ENCODE measurements at places on chromosomes 2 and 18.
A peak's percentile ranks its signal among the peaks of the same experiment; 100 is the strongest.

DNA sequence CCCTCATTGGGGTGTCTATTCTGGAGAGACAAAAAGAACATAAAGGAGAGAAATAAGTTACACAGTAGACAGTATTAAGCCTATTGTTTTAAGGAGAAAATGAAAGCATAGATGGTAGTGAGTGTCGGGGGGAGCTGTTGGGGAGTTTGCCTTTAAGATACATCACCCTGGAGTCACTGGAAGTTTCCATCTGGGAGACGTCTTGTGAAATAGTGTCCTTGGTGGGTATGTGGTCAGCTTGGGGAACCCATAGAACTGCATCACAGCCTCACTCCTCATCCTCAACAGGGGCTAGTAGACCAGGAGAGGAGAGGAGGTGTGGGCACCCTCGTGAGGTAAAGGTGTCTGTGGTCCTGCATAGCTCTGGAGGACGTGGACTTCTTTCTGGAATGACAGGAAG, 60.6 kb downstream of the RNF144A start:
- no peak for DNase-seq

- DNase-seq = no peak
Observed at GRCh38 chr2:228828397-228828796, 442.7 kb downstream of the PID1 start.

GRCh38 chr2:240139011-240139441, 1.4 kb downstream of the OTOS start:
- DNase-seq = no peak

DNA sequence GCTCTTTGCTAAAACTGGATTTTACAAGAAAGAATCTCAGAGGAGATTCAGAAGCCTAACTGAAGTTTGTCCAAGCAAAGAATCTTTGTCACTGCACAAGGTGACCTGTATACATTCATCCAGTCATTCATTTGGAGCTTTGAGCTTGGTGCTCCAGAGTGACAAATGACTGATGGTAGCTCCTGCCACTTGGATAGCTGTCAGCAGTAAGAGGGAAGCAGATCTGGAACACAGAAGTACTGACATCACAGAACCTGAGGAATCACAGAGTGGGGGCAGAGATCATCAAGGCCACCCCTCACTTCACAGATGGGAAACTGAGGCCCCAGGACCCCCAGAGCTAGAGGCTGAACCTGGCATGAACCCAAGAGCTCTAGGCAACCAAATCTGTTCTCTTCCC, 28.8 kb upstream of the IGFBP2 start:
- DNase-seq = no peak

DNA sequence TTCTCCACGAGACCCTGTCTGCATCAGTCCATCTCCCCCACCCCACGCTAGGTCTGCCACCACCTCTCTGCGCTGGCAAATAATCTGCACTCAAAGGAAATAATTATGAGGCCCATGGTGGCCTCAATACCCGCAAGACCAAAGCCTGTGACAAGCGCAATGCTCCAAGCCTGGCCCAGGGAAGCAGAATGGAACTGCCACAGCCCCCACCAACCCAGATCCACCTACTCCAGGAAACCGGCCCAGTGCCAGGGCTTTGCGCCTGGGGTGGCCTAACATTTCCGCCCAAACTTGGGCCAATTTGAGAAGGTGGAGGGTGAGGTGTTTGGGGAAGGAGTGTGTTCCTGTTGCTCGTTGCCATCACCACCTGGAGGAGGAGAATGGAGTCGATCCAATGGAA, 26.0 kb upstream of the ATOH8 start:
- no peak for DNase-seq

GRCh38 chr2:98036349-98037000, 40.7 kb upstream of the TMEM131 start:
- no peak for DNase-seq

DNA sequence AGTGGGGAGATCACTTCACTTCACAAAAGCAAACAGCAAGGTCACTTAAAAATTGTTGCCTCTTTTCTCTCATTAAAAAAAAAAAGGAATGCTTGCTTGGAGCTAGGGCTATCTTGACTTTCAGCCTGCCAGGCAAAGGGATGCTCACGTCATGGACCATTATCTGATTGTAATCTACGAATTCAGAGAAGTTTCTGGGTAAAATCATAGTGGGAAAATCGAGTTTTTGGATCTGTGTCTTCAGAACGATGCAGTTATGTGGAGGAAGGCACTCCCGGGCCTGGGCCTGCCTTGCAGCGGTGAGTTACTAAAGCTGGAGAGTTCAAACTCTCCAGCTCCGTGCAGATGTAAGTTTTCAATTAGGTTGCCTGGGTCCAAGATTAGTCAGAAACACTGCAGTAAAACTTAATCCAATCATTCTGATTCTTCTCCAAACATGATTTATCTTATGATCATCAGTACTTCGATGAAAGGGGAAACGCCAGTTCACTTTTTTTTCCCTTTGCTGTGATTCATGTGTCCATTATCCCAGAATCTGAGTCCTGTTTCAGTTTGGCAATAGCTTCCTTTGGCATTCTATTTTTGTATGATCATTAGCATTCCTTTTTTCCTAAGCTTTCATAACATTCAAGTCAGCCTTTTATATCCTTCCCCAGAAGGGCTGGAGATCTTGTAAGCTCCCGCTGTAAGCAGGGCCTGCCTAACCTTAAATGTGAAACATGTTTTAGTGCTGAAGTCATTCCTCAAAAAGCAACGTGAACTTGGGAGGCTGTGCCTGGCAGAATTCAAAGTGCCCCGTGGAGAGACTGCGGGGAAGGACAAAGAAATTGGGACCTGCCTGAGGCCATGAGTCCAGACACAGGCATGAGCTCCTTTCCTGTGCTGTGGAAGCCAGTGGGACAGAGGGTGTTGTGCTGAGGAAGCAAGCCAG, 119.3 kb upstream of the TWIST2 start:
- peak; percentile 16 for DNase-seq

GRCh38 chr2:233990261-233990798, 60.2 kb upstream of the SPP2 start:
- DNase-seq = no peak

- DNase-seq = no peak
Observed at GRCh38 chr2:89850481-89850880, 1159.0 kb downstream of the RPIA start.

GRCh38 chr2:105371810-105372209, 27.0 kb downstream of the FHL2 start:
- DNase-seq = no peak

- DNase-seq = no peak
Observed at GRCh38 chr2:216107760-216108159, 1.4 kb upstream of the XRCC5 start.

GRCh38 chr2:14633461-14634181, 1.1 kb downstream of the LRATD1 start:
- no peak for DNase-seq
